Right hindlimb (tissue), 1 donor: ENCODE measurements at places on chromosomes 6 and 20.
A peak's percentile ranks its signal among the peaks of the same experiment; 100 is the strongest.

- DNase-seq = no peak
These were observed 189.6 kb upstream of the FBXL4 start for GRCh38 chr6:99137314-99137713.

- DNase-seq = no peak
These were observed 160.2 kb upstream of the MARCKS start for GRCh38 chr6:113696960-113697359.

DNA sequence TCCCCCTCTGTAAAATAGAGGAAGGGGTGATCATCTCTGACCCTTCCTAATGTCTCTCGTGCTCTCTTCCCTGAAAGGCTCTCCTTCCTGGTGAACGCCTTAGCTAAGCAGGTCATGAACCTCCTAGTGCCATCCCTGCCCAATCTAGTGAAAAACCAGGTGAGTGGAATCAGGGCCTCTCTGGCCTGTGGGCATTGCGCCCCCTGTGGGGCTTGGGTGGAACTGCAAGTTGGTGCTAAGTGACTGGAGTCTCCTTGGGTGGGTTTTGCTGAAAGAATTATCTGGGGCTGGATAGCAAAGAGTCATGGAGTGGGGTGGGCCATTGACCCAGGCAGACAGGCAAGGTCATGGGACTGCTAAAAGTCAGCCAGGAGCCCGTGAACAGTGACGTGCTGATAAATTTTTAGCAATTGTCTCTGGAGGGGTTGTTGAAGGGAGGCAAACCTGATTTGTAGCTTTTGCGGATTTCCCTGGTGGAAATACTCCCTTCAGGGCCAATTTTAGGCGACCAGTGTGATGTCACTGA lies 8.9 kb downstream of the BPIFB1 start:
- DNase-seq = no peak

GRCh38 chr20:25055711-25056495 lies 2.0 kb downstream of the ACSS1 start:
- peak; percentile 6 for DNase-seq

DNA sequence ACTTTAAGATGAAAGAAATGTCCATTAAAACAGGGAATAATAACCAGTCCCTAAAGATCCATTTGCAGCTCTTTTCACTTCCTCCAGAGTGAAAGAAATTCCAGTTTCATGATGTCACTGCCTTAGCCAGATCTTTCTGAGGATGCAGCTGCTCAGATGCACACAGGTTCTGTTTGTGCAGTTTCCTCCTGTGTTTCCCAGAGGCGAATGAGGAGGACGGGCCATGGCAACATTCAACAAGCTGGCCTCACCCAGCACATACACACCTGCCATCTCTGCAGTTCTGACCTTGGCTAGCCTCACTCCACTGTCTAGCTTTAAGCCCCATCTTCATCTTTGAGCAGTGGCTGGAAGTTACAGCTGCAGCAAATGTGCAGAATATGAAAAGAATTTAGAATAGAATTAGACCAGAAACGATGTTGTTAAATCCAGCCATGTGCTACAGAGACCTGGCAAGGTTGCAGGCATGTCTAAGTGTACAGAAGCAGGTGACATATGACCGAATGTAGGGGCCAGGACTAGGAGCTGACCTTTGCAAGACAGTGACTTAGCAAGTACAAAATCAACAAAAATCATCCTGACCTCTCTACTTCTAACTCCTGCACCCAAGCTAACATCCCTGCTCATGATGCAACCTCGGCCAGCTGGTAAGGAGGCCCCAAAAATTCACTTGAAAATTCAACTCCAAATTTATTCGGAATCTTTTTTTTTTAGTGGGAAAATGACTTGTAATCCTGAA lies 35.0 kb downstream of the FAM50B start:
- peak; percentile 76 for DNase-seq

GRCh38 chr20:31712564-31713311 lies 9.9 kb downstream of the BCL2L1 start:
- DNase-seq = peak; percentile 77

- DNase-seq = no peak
These were observed 266.7 kb upstream of the THEMIS start for GRCh38 chr6:128167552-128167951.

- DNase-seq = no peak
These were observed 96.2 kb upstream of the EYS start for GRCh38 chr6:65803186-65803585.

- no peak for DNase-seq
These were observed 217.4 kb upstream of the ECI2 start for GRCh38 chr6:4352731-4353130.

GRCh38 chr20:49979030-49979832 lies 3.5 kb upstream of the SNAI1 start:
- peak; percentile 70 for DNase-seq

- no peak for DNase-seq
These were observed 480.0 kb upstream of the JAG1 start for GRCh38 chr20:11153819-11154218.

- DNase-seq = no peak
These were observed 114.7 kb upstream of the AFDN start for GRCh38 chr6:167711768-167712730.

GRCh38 chr6:169807699-169808607 lies 56.5 kb downstream of the ERMARD start:
- DNase-seq = no peak

- no peak for DNase-seq
These were observed 25.6 kb downstream of the FILIP1 start for GRCh38 chr6:75467966-75468365.

DNA sequence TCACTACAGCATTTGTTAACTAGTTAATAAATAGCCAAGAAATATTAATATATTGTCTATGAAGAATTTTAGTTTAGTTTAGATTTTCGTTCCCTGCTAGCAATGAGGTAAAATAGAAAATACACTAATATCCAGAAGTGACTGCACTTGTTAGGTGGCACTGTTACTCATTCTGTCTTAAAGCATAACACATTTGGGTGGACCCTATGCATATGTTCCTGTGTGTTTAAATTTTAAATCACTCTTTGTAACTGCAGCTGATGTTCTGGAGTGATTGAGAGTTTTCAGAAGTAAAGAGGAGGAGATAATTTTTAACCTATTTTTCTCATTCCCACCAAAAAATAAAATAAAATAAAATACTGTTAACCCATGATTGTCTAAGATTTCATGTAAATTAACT lies 73.9 kb upstream of the SOX4 start:
- no peak for DNase-seq

DNA sequence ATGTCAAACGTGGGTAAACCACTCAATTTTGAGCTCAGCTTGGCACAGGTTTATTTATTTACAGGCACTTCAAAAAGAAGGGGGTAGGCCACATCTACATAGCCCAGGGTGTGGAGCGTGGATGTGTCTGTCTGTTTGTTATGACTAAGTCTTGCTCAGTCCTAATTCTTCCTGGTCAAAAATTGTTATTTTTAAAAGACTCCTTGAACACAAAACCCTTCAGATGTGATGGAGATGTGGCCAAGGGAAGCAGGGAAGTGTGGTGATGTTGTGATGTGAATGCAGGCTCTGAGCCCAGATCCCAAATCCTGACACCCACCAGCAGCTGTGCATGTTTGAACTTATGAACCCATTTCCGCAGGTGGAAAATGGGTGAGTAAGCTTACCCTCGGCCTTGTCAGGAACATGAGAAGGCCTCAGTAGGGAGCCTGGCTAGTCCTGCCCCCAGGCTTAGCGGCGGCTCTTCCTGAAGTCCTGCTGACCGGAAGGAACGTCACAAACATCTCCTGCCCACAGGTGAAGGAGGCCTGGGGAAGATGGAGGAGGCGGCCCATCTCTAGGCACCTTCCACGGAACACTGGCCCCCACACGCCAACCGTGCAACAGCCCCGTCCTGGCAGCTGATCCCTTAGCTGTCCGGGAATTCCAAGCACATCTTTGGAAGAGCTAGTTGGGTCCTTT lies 119.7 kb downstream of the MYLK4 start:
- peak; percentile 40 for DNase-seq

GRCh38 chr6:116282698-116283097 lies 3.0 kb upstream of the TSPYL1 start:
- no peak for DNase-seq

- DNase-seq = no peak
These were observed 9.6 kb upstream of the BPHL start for GRCh38 chr6:3108746-3109414.

- DNase-seq = no peak
These were observed 6.3 kb upstream of the FAM210B start for GRCh38 chr20:56352345-56353055.

DNA sequence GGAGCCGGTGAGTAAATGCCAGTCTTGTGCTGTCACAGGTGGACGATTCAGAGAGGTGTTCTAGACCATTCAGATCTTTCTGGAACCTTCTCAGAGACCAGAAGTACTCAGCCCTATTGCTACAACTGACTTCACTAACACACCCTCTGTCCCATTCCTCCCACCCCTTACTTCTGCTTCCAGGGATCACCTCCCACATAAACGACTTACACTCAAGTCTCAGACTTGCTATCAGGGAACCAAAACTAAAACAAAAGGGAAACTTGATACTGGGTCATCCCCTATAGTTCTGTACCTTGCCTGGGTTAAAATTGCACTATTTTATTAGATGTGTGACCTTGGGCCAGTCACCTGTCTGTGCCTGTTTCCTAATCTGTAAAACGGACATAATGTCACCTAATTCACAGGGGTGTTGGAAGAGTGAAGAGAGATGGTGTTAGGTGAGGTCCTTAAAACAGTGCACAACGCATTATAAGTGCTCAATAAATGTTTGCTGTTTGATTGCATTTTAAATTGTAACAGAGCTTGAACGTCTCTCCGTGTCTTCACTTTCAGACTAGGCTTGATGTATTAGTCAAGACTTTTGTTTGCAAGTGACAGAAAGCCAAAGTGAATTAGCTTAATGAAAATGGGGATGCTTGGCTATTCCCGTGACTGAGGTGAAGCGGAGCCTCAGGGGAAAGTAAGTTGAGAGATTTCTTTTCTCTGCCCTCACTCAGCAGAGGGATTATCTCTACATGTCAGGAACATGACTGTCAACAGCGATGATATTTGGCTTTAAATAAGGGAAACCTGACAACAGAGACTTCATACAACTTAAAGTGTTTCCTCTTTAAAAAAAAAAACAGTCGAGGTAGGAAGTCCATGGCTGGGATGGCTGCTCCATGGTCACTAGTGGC lies 3.0 kb upstream of the SRXN1 start:
- no peak for DNase-seq

- no peak for DNase-seq
These were observed 313.3 kb downstream of the RNGTT start for GRCh38 chr6:88650029-88650619.

GRCh38 chr20:48178633-48179032 lies 393.4 kb upstream of the SULF2 start:
- no peak for DNase-seq

DNA sequence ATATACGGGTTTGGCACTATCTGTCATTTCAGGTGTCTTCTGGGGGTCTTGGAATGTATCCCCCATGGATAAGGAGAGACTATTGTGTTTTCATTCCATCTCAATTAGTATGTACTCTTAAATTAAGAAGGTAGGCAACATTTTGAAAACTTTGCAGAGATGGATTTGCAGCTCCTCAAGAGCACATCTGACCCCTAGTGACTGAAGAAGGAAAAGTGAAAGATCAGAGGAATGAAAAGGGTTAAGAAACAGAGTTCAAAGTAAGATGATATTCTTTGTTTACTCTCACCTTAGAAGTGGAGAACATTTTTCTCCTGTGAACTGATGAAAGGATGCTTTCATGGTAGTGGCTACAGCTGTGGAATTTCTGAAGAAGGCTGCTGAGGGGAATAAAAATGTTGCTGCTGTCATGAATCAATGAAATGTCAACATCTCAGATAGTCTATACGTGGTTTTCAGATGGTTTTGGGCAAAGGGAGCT lies 41.5 kb downstream of the SH3BGRL2 start:
- no peak for DNase-seq

DNA sequence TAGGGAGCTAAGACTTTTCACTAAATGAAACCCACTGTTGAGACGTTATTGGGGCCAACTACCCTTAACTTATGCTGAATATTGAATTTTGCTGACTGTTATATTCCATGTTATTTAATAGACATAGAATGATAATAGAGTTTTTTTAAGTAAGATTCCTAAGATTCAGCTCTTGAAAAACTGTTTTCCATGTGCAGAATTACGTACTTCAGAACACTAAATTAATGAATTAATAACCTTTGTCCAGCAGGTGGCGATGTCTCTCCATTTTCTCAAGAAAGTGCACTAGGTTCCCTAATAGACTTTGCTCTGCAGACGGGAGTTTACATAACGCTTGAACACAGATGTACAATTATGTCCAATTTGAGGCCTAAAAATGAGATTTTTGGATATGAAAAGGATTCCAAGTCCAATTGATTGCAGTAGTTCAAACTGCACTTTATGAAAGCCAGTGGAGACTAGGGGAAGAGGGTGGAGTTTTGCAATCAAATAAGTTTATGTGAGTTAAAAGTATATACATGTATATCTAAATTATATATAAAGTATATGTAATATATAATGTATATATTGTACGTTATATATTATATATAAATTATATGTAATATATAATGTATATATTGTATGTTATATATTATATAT lies 282.1 kb downstream of the UST start:
- peak; percentile 64 for DNase-seq

- DNase-seq = no peak
These were observed 39.0 kb upstream of the ANGPT4 start for GRCh38 chr20:955111-955510.
